CD4-positive, alpha-beta T cell (primary cell): ENCODE measurements at places on chromosomes 7 and 10.
A peak's percentile ranks its signal among the peaks of the same experiment; 100 is the strongest.

- DNase-seq = no peak
Observed at GRCh38 chr10:67903581-67903980, 19.1 kb downstream of the SIRT1 start.

DNA sequence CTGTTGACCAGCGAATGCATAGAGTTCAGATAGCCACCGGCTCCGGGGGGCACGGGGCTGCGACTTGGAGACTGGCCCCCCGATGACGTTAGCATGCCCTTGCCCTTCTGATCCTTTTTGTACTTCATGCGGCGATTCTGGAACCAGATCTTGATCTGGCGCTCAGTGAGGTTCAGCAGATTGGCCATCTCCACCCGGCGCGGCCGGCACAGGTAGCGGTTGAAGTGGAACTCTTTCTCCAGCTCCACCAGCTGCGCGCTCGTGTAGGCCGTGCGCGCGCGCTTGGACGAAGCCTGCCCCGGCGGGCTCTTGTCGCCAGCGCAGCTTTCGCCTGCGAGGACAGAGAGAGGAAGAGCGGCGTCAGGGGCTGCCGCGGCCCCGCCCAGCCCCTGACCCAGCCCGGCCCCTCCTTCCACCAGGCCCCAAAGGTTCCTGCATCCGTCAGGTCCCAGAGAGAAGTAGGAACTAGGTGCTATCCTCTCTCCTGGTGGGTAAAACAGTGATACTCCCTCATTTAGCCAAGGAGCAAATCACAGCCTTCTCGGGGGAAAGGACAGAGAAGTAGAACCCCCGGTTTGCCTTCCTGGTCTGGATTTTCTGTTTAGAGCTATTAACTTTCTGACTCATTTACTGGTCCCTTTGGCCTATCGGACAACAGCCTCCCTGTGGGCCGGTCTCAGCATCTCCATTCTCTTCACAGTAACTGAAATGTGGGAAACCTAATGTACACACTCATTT lies 6.1 kb upstream of the HOXA2 start:
- no peak for DNase-seq

DNA sequence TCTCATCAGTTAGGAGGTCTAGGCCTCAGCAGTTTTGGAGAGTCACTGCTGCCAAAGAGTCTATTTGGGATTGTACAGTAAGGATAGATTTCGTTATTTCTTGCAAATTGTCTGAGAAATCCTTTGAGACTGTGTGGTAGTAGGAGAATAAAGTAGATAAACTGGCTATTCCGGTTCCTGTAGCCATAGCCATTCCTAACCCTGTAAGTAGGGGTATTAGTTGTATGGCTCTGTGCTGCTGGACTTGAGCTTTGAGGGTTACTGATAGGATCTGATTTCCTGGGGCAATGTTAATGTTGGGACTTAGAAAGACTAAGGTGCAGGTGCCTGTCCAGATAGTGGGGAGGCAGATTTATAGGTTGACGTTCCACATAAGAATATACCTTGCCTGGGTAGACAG lies 36.1 kb upstream of the ZNF138 start:
- DNase-seq = no peak

GRCh38 chr7:30012757-30013156 lies 13.7 kb downstream of the FKBP14 start:
- no peak for DNase-seq

GRCh38 chr10:55163388-55163979 lies 362.5 kb upstream of the PCDH15 start:
- no peak for DNase-seq

DNA sequence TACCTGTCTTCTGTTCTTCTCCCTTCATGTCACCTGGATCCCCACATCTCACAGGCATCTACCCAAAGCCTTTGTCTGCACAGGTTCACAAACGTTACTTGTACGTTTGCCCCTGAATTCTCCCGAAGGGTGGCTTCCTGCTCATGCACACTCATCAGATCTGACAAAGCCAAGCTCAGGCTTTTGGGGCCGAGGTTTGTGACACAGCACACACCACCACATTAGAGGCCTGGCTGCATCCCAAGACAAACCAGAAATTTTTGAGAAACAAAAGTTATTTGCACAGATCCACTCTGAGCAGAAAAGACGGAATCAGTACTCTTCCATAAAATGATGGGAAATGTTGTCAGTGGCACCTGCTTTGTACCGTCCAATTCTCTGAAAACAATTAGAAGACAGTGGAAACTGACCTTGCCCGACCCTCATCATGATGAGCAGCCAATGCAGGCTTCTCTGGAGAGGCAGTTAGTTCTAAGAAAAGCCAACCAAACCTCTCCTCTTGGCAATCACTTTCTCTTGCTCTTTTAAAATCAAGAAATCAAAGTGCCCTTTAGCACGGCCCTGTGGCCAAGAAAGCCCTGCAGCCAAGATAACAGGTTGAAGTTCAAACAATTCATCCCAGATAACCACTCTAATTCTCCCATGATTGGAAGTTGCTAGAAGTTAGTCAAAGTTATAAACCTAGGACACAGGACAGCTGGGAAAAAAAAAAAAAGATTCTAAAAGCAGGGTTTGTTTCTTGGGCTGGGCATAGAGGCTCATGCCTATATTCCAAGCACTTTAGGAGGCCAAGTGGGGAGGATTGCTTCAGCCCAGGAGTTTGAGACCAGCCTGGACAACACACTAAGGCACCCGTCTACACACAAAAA lies 13.6 kb upstream of the SVIL start:
- no peak for DNase-seq

- no peak for DNase-seq
Observed at GRCh38 chr10:71590781-71591350, 128.7 kb downstream of the C10orf105 start.

- DNase-seq = no peak
Observed at GRCh38 chr7:21971780-21972396, 26.2 kb upstream of the CDCA7L start.

DNA sequence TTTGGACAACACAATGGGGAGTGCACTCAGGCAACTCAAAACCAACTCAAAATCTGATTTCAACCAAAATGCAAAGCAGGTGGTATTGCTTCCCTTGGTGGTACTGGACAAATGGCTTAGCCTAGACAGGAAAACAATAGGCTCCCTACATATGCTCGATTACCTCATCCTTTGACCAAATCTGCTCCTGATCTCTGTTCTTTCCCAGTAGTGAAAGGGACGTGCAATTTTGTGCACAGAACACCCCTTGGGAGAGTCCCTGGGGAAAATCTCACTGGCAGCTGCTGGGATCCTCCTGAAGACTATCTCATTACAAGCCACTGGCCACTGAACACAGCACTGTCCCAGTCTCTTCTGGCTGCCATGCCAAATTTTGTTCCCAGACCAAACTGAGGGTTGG lies 149.2 kb upstream of the VSTM2A start:
- DNase-seq = no peak

GRCh38 chr10:112990271-112990670 lies 40.2 kb downstream of the TCF7L2 start:
- no peak for DNase-seq

- peak; percentile 30 for DNase-seq
Observed at GRCh38 chr10:98138031-98138430, 3.6 kb downstream of the R3HCC1L start.

GRCh38 chr10:26044141-26044749 lies 110.2 kb downstream of the MYO3A start:
- DNase-seq = no peak

- DNase-seq = no peak
Observed at GRCh38 chr7:80186721-80187120, 52.1 kb downstream of the GNAI1 start.

DNA sequence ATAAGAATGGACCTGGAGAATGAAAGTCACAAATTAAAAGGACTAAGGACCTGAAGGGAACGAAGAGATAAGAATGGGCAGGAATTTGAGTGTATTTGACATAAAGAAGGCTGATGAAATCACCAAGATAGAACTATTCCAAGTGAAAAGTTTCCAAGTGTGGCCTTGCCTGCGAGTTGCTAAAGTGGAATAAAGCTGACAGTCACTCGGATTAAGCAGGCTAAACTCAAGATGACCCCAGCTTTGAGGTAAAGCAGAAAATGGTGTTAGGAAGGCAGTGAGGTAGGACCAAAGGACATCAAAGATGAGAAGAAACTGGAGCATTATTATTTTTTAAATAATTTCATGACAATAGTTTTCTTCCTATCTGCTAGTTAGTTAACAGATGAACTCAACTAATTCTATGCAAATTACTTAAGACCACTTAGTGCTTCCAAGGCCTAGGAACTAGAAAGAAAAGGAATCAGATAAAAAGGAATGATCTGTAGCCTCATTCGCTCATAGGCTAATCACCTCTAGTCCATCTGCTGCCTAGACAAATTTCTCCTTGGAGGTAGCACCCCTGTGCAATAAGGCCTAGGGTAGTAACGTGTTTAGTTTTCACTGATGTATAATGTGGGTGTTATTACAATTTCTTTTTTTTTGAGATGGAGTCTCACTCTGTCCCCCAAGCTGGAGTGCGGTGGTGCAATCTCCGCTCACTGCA lies 34.5 kb downstream of the EZH2 start:
- DNase-seq = no peak

DNA sequence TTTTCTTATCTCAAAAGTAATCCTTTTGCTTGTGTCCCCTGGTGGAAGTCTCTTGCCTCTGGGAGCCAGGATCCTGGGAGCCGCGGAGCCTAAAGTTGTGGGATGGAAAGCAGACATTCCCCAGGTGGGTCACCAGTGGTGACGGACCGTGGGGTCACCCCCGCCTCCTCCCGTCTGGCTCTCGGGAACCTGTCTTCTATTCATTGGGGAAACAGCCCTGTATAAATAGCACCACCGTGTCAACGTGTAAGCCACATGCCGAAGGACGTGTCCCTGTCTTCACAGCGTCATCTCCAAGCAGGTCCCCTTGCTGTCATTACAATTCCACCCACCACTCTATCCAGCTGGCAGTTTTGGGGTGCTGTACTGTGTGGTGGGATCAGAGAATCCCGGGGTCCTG lies 87.5 kb downstream of the ELFN1 start:
- no peak for DNase-seq

- no peak for DNase-seq
Observed at GRCh38 chr10:133124357-133125211, 35.4 kb upstream of the KNDC1 start.

DNA sequence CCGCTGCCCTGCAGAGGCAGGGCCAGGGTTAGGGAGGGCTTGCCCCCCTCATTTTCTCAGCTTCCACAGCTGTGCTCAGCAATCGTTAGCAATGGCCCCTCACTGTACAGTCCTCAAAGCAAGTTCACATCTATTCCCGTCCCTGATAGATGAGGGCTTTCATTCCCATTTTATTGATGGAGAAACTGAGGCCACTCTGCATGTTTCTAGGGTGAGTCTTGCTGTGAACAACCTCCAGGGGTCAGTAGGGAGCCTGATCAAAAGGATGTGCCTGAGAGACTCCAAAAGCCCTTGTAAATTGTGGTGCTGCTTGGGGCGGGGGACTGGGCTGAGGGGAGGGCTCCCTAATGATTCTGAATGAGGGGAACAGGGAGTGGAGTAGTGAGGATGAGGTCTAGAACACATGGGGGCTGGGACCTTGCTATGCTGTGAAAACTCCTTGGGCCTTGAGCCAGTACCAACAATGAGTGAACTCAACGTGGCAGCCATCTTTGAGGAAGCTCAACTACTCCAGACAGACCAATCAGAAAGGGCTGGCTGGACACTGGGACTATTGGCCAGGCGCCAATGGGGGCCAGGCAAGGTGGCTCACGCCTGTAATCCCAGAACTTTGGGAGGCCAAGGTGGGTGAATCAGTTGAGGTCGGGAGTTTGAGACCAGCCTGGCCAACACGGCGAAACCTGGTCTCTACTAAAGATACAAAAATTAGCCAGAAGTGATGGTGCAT lies 6.7 kb upstream of the GRIFIN start:
- DNase-seq = no peak

- DNase-seq = no peak
Observed at GRCh38 chr10:113035732-113036312, 85.8 kb downstream of the TCF7L2 start.

DNA sequence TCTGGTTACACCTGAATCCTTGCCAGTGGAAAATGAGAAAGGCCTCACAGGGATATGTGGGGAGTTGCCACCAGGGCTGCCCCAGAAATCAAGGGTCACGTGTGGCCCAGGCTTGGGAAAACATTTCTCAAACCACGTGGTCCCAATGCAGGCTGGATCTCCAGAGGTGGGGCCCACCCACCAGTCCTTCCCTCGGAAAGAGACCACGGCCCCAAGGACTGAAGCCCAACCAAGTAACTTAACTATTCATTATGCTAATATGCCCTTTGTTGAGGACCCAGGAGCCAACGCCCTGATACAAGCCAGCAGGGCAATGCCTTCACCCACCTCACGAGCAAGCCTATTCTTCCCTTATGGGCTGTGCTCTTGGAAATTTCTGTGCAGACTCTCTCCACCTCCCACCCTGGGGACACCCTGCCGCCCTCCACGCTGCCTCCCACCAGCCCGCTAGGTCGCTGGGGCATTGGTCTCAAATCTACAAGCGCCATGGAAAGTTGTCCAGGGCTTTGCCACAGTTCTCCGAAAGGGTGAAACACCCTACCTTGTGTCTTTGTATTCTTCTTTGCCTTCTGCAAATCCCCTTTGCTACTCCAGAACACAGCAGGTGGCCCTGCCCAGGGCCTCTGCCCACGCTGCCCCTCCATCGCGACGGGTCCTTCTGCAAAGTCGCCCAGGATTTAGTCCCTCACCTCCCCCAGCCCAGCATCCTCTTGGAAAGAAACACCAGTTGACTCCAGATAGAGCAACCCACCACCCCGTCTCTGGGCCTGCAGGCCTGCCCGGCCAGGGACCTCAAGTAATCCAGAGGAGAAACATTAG lies 8.8 kb downstream of the TNS3 start:
- DNase-seq = no peak

DNA sequence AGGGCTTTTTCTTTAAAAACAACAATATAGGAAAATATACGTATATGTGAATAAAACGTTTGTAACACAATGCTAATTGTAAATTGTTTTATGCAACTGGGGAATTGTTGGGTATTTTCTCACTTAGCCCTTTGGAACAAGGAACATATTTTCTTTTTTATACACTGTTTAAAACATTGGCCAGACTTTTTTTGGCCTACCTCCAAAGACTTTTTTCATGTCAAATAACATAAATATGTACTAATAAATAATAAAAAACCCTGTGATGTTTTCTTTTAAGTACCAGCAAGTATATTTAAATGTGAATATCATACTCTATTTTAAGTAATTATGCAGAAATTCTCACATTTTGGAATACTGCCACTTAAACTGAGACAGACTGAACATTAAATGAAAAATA lies 15.7 kb downstream of the TMEM106B start:
- DNase-seq = no peak

- no peak for DNase-seq
Observed at GRCh38 chr10:79136236-79137005, 67.7 kb downstream of the ZMIZ1 start.

GRCh38 chr10:18607503-18608378 lies 43.6 kb downstream of the NSUN6 start:
- DNase-seq = no peak

- DNase-seq = no peak
Observed at GRCh38 chr10:16816830-16817124, 447 bp downstream of the RSU1 start.

DNA sequence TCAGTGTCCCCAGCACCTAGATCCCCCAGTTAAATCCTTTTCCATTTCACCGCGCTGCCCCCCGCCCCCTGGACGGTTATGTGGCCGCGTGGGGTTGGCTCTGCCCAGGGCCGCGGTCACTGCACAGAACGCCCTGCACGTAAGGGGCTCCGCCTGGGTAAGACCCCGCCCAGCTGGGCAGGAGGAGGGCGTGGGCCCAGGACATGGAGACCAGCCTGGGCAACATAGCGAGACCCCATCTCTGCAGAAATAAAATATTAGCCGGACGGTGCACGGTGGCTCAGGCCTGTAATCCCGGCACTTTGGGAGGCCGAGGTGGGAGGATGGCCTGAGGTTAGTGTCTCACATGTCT lies 650 bp upstream of the ZFAND2A start:
- DNase-seq = no peak
